ENCODE measurements at places on chromosomes 2 and 18.

GRCh38 chr2:6526093-6526824 lies 339.4 kb downstream of the CMPK2 start:
- no peak for DNase-seq

- DNase-seq: no peak
Observed at GRCh38 chr2:62660087-62660486, 45.4 kb upstream of the EHBP1 start.

DNA sequence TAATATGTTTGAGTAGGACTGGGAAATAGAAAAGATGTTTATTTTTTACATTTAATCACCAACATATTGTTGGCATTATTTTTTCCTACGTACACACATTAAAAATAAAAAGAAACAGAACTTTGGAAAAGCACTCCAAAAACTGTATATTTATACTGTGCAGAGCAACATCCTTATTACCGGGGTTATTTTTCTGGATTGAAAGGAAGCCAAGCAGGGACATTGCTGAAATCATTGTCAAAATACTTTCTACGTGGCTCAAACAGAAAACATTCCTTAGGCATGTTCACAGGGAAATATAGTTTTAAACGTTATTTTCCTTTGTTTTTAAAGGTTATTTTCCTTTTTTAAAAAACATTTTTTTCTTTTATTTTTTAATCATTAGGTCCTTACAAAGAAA lies 315.0 kb upstream of the SMIM21 start:
- DNase-seq: no peak

DNA sequence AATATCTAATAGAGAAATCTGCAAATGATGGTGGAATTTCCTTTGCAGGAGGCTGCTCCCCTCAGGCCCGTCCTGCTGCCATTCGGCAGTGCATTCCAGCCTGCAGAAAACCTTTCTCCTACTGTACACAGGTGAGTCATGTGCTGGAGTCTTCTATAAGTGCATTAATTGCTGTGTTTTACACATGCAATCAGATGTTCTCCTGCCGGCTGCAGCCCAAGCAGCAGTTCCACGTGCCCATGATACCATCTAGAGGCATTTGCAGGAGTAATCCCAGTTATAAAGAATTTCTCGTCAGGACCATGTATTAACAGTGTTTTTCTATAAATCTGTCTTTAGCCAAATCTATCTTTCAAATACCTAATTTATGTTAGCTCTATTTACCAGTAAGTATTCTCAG lies 304.7 kb upstream of the HNMT start:
- no peak for DNase-seq

- no peak for DNase-seq
Observed at GRCh38 chr18:7757175-7757574, 190.1 kb downstream of the PTPRM start.

DNA sequence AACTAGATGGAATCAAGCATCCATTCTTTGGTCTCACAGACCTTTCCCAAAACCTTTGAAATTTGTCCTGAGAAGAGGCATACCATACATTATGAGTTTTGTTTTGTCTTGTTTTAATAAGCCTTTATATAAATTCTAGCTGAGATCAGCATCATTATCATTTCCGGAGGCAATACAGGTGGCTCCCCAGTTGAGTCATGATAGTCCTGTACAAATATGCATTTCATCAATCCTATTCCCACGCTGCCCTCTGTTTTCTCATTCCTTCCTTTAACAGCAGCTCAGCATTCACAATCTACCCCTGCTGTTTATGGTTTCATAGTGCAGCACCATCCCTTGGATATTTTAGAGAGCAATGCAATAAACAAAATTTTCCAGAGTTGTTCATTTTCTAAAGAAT lies 216.7 kb downstream of the TXNL1 start:
- no peak for DNase-seq
